ENCODE measurements at places on chromosomes 1 and 21.

- DNase-seq, result no peak
Observed at GRCh38 chr1:97901017-97901658, 19.7 kb downstream of the DPYD start.

DNA sequence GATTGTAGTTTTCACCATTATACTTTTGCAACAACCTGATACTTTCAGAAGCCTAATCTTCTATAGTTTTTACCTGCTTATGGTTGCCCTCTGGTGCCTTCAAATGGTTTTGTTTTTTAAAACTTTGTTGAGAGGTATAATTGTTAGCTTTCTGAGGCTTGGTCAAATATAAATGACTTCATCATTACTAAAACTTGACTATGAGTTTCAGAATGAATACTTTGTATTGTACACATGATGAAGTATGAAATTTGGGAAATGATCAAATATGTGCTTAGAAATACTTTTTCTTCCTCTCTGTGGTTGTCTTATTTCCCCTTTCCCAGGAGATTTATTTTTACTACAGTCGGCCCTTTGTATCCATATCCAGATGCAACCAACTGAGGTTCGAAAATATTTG is 151.8 kb upstream of the B3GALT2 start:
- DNase-seq, result peak; percentile 6

- peak; percentile 56 for DNase-seq
Observed at GRCh38 chr1:145690587-145691558, 16.3 kb downstream of the PDZK1 start.

DNA sequence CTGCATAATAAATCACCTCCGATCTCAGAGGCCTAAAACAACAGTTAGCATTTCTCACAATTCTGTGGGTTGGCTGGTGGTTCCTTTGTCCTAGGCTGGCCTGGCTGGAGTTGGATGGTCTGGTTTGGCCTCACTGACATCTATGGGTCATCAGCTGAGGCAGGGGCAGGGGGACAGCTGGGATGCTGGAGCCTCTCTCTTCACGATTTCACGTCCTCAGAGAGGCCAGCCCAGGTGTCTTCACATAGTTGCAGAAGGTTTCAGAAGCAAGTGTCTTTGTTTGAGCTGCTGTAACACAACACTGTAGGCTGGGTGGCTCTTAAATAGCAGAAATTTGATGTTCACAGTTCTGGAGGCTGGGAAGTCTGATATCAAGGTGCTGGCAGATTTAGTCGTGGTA is 155.5 kb upstream of the CACNA1E start:
- DNase-seq, result no peak
